ENCODE measurements at places on chromosomes 12 and 14.
A peak's percentile ranks its signal among the peaks of the same experiment; 100 is the strongest.

DNA sequence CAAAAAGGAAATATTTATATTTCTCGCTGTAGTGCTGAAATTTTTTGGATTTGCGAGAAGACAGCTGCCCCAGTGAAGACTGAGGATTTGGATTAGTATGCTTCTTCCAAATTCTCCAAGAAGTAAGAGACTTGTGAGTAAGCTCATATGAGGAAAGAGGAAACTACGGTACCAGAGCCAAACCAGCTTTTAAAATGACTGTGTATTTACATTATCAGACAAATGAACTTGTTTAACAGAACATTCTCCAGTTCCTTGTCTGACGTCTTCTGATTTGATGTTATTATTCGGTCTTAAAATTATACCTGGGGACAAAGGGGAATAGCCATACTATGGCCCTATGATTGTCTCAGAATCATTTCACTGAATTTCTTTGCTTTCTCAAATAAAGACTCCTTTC is 8.0 kb downstream of the CLEC12B start:
- no peak for DNase-seq

DNA sequence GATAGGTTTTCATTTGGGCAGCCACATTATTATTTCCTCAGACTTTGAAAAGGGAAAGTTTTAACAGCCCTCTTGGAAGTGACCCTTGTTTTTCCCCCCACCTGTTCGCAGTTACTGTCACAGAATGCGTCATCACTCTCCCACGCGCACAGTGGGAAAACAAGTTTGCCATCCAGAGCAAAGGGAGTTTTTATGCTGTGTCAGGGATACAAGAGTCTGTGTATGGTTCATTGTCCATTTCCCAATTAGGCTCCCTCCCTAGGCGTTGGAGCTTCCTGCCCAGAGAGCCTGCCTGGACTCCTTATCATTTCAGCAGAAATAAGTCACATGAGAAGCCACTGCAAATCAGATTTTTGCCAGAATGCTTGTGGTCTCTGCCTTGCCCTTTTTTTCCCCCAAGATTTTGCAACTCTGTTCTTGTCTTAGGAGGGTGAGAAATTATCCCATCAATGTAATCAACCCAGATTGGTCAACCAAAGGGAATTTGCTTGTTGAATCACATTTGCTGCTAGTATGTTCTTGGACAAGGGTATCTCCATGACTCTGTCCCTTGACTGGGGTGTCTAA is 104.1 kb downstream of the IGF1 start:
- DNase-seq = no peak

GRCh38 chr14:35576260-35576659 is 42.3 kb downstream of the INSM2 start:
- no peak for DNase-seq

DNA sequence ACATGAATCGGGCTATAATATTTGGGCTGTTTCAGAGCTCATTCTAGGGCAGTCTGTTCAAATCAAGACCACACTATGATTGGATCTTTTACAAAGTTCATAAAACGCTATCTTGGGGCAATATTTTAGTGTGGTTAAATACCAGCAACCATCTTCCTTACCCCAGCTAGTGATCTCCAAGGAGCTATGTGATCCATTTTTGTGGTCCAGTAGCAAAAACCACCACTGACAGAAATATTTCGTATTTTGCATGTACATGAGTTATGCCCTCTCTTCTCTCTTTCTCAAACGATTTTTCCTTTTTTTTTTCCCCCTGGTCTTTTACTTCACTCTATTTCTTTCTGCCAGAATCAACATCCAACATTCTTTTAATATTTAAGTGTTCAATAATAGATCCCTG is 280.6 kb upstream of the KITLG start:
- DNase-seq = no peak

DNA sequence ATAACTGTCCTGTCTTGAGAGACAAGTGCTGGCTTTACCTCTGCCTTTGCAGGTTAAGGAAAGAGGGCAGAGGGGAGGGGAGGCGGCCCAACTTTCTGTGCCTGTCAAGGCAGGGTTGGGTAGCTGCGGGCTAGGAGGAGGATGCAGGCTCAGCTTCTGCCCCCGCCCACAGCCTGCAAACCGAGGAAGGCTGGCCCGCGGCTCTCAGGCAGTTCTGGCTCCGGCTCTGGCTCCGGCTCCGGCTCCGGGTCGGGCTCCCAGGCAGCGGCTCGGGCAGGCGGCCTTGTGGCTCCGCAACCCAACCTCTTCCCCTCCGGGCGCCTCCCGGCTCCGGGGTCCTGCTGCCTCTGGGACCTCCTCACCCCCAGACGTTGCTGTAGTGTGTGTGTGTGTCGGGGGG is 92.9 kb downstream of the TMEM30B start:
- no peak for DNase-seq

DNA sequence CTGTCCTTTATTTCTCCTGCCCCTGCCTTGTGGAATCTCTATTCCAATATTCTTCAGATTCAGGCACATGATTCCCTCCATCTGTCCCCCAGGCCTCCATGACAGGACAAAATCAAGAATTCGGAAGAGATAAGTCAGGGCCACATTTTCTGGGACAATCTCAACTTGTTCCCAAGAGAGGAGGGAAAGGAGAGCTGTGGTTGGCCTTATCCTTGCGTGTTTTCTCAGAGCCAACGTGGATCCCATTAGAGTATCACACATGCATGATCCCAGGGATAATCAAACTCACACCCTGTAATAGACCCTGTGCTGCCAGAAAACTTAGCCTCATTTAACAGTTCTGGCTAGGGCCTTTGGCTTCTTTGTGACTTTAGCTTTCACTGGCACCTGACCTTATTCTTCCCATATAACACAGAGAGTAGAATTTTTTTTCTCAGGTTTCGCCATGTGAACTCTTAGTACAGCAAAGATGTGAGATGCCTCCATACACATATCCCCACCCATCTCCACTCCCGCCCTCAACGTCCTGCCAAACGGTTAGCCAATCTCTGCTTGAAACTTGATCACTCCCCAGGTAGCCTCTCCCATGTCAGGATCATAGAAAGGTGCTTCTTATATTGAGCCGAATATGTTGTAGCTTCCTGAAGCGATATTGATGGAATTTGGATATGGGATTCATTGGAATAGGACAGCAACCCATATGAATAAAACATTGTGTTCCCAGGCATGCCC is 6.7 kb upstream of the KRT1 start:
- no peak for DNase-seq

DNA sequence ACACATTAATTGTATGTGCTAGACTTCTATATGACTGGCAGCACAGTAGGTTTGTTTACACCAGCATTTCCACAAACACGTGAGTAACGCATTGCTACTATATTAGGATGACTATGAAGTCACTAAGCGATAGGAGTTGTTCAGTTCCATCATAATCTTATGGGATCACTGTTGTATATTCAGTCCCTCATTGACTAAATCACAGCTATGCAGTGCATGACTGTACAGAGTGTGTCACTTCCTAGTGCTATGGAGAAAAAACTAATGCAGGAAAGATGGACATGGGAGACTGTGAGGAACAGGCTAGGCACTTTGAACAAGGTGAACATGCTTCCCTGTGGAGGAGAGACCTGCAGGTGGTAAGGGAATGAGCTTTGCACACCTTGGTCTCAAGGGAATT is 259.8 kb downstream of the NUAK1 start:
- DNase-seq = no peak

DNA sequence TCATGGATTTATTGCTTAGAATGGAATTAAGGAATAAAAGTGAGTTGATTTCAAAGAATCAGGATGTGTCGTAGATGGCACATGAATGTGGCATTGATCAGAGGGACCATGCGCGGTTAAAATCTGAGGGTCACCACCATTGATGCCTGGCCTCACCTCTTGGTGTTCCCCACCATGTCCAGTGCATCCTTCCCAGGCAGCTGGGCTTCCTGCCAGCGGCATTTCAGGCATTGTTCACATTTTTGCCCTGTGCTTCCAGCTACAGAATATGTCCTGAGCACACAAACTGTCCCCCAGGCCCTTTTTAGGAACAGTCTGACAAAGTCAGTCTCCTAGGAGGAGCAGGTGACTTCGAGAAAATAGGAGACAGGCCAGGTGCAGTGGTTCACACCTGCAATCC is 42.0 kb upstream of the TSPAN9 start:
- no peak for DNase-seq

GRCh38 chr12:46359667-46360280 is 12.8 kb downstream of the SLC38A2 start:
- no peak for DNase-seq

DNA sequence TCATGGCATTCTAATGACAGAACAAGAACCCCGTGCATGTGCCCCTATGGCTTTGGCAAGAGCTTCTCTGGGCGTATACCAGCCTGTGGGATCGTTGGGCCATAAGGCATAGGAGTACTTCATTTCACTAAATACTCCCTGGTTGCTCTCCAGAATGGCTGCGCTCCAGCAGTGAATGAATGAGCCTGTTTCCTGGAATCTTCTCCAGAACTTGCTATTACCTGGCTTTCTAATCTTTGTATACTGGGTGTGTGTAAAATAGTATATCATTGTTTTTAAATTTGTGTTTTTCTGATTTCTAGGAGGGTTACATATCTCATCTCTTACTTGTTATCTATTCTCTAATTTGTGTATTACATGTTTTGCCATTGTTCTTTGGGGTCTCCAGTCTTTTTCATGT is 28.6 kb upstream of the EMP1 start:
- DNase-seq = no peak

DNA sequence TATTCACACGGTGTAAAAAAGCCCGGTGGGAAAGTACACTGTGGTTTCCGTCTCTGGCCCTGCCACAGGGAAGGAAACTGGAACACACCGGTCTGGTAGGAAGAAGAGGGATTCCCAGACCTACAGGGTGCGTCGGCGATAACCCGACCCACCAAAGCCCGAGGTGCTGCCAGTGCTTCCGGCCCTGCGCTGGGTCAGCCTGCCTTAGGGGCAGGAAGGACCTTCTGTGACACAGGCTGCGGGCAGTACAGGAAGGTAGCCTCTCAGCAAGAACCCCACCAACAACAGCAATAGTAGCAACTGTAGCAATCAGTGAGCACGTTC is 169.5 kb upstream of the FKBP4 start:
- no peak for DNase-seq

DNA sequence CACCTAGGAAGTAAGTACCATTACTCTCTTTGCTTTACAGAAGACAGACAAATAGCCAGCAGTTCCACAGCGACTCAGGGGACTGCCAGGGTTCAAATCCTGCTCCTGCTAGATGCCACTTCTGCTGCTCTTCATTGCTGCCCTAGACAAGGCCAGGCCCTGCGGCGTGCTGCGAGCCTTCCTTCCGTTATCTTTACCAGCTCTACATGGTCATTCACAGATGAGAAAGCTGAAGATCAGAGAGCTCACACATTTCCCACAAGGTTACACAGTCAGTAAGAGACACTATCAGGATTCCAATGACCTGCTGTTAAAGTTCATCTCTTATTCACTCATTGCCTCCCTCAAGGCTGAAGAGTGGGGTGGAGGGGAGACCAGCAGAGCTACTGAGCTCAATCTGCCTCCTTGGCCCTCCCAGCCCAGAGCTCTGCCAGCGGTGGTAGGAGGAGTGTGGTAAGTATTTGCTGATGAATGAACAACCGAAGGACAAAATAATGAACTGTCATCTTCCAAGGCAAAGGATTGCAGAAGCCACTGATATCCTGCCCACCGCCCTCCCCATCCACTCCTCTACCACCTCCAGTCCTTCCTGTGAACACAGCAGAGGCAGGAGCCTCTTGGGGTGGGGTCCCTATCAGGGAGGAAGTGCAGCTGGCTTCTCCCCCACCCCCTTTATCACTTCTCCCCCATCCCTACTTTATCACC is 14.6 kb upstream of the HDAC7 start:
- no peak for DNase-seq

DNA sequence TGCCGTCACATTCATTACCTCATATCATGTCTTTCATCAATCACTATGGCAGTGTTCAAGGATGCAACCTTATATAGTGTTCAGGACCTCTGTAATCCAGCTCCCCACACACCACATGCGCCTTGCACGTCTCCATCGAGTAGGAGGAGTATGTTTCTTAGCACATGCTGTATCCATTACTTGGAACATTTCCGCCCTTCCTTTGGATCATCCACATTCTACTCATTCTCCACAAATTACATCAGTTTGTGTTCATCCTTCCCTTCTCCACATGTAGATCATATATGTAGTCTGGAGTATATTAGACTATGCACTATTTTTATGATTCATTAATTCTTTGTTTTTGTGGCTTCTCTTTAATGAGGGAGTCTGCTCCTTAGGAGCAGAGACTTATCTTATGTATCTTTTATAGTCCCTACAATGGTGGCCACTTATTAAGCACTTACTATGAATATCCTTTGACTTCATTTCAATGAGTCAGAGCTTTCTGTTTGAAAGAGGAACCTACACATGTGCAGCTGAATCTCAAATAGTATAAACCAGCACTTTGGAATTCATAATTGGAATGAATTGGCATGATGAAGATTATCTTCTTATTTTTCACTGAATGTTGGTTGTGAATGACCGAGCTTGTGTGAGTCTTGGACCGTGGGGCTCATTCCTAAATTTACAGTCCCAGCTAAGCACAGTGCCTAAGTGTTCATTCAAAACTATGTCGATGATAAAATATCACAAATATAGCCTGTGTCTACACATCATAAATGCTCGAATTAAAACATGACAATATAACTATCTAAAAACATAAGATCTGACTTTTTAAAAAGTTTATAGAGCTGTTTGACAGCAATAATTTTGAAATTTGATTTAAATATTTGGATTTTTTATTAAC is 30.2 kb upstream of the NPAS3 start:
- no peak for DNase-seq

GRCh38 chr12:91179966-91180561 is 2.6 kb downstream of the DCN start:
- DNase-seq = no peak

GRCh38 chr12:48389409-48389808 is 38.7 kb upstream of the ZNF641 start:
- DNase-seq = no peak

GRCh38 chr12:117052386-117053049 is 46.7 kb downstream of the TESC start:
- DNase-seq = no peak

DNA sequence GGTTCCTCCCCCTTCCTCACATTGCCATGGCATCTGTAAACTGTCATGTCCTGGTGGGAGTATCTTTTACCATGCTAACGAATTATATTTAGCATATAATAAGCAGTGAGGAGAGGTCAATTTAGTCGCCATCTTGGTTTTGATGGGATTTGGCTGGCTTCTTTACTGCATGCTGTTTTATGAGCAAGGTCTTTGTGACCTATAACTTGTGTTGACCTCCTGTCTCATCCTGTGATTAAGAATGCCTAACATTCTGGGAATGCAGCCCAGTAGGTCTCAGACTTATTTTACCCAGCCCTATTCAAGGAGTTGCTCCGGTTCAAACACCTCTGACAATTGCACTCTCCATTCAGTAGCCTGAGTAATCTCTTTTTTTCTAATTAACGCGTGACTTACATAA is 2.1 kb upstream of the EIF4B start:
- DNase-seq = no peak

- no peak for DNase-seq
Measured at GRCh38 chr12:11677752-11678151, 28.3 kb downstream of the ETV6 start.

- no peak for DNase-seq
Measured at GRCh38 chr14:26594756-26595545, 2.9 kb downstream of the NOVA1 start.

- peak; percentile 85 for DNase-seq
Measured at GRCh38 chr12:92144631-92145480, 790 bp downstream of the BTG1 start.

Measured in stimulated activated effector memory CD8-positive, alpha-beta T cell treated with anti-CD3 and anti-CD28 coated beads, Interleukin-12 subunit alpha, Interleukin-12 subunit beta, amount 100 ng/mL, for 72 hours (primary cell).